Inflammatory macrophage treated with lipopolysaccharide for 4 hours (primary cell): ENCODE measurements at places on chromosomes 2 and 18.
A peak's percentile ranks its signal among the peaks of the same experiment; 100 is the strongest.

GRCh38 chr2:72028996-72029395 lies 118.7 kb downstream of the CYP26B1 start:
- DNase-seq: no peak

GRCh38 chr18:55458456-55459203 lies 129.4 kb downstream of the TCF4 start:
- no peak for DNase-seq

DNA sequence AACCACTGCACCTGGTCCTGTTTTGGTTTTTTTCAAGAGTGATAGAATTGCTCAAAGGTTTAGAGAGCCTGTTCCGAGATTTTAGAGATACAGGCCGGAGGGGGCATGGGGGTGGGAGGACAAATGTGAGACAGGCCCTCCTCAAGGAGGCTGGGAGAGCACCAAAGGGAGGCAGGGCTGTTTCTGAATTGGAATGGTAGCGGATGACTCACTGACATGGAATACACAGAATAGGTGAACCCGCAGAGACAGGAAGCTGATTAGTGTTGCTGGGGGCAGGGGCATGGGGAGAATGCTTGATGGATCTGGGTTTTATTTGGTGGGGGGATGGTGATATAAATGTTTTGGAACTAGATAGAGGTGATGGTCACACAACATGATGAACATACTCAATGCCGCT lies 111.0 kb upstream of the MGAT5 start:
- no peak for DNase-seq

DNA sequence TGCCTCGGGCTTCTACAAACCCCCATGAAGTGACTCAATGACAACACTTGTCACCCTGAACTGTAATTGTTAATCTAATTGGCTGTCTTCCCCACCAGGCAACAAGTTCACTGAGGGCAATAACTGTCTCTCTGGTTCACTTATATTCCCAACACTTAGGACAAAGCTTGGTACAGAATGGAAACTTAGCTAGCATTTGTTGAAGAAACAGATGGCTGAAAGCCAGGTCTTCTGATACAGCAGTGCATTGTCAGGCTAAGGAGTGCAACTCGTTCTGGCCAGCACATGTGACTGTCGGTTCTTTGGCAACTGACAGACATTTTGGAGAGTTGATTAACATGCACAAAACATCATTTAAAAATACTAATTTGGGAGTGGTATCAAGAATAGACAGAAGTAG lies 14.6 kb upstream of the DNAJC27 start:
- no peak for DNase-seq

DNA sequence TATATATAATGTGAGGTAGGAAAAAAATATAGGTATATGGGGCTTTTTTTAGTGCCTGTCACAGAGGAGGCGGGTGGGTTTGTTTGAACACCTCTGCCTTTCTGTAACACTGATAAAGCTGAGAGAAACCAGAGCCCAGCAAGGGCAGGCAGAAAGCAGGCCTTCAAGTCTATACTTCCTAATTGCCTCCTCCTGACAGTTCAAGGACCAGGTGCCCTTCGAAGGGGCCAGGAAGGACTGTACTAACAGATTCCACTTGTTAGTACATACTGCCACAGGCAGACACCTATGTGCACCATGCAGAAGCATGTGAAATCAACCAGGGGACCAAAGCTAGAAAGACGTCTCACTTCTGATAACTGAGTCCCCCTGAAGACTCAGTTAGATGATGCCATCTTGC lies 13.8 kb downstream of the SLC1A4 start:
- DNase-seq: no peak

- DNase-seq: no peak
These were observed 27.3 kb downstream of the POMC start for GRCh38 chr2:25141120-25141519.

DNA sequence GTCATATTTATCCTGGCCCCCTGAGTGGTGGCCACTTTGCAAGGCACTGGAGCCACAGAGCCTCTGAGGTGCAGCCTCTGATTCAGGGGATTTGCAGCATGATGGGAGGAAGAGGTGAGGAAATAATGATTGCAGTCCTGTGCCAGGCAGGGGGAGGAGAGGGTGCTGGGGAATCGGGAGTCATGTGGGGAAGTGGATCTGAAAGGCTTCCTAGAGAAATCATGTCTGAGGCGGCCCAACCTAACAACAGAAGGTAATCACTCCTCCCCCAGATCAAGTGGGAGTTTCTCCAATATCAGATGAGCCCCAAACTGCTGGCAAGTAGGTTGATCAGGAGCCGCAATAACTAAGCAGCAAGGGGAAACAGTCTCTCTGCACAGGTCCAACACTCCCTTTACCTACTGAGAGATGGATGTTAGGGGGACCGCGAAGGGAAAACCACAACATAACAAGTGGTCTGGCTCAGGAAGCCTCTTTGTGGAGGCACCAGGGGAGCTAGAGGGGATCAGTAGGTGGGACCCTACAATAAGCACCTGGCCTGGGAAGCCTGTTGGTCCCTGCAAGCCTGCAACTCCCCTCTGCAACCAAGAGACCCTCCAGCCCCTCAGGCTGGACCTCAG lies 71.8 kb upstream of the NPAS2 start:
- peak; percentile 49 for DNase-seq

DNA sequence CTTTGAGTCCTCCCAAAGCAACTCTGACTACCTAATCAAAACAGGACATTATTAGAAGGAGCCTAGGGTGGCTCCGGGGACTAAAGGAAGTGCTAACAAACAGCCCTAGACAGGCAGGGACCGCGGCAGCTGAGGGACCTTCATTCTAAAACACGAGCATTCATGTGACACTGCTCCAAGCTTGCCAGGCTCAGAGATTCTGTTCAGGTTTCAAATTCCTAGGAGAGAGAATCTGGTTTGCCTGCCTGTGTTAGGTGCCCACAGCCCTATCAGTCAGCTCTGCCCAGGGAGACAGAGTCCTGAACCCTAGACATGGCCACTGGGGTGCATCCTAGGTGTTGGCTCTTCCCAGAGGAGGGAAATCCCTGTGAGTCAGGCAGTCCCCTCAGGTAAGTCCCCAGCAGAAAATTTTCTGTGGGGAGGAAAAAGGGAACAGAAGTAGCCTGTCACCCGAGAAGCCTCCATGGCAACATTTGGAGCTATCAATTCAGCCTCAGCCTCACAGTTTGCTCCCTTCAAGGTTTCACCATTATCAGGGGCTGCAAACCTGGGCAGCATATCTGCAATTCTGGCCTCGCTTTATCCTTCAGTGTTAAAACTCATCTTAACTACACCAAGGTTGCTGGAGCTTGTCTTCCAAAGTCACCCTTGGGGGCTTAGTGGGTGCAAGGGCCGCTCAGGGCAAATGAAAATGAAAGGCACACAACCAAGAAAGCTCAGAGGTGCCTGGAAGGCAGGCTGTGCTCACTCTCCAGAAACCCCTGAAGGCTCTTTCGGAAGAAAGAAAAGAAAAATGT lies 28.6 kb downstream of the PCBP1 start:
- DNase-seq: peak; percentile 69

- DNase-seq: no peak
These were observed 1.4 kb downstream of the TTC39C start for GRCh38 chr18:24015639-24016631.

DNA sequence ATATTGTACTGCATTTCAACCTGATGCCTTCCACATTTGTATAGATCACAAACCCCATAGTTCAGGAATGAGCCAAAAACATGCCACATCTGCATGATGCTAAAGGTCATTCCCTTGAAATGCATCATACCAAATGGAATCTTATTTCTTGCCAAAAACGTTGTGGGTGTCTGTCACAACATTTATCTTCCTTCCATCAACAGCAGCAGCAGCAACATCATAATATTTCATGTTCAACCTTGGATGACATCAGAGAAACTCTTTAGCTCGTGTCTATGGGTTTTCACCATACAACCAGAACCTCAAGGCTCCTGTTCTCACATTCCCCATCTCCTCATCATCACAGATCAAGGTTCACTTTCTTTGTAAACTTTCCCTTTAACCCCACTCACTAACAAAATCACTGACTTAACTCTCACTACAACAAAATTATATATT lies 221.3 kb upstream of the CTAGE1 start:
- DNase-seq: no peak

- DNase-seq: peak; percentile 38
These were observed 166.0 kb upstream of the STK17B start for GRCh38 chr2:196337208-196337953.

- no peak for DNase-seq
These were observed 542.4 kb upstream of the NRP2 start for GRCh38 chr2:205139822-205140463.

- DNase-seq: no peak
These were observed 540 bp downstream of the SOX11 start for GRCh38 chr2:5692561-5693286.

- no peak for DNase-seq
These were observed 500.4 kb downstream of the SLC4A3 start for GRCh38 chr2:220127876-220128275.

- DNase-seq: peak; percentile 37
These were observed 89.2 kb downstream of the ZNF516 start for GRCh38 chr18:76405681-76406356.

DNA sequence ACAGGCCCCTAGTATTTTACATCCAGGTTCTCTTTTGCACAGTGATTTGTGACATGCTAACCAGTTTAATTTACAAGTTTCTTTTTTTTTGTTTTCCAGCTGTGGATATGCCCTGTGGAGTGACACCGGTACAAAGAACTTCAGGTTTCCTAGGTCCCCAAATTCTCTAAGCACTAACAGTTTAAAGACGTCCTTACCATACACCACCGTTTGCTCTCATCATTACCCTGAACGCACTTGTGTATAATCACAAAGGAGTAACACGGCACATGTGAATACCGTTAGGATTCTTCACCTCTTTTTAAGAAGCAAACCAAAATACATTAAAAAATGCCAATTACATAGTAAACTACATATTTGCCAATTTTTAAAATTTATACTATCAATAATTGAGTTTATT lies 853 bp downstream of the LANCL1 start:
- DNase-seq: no peak

DNA sequence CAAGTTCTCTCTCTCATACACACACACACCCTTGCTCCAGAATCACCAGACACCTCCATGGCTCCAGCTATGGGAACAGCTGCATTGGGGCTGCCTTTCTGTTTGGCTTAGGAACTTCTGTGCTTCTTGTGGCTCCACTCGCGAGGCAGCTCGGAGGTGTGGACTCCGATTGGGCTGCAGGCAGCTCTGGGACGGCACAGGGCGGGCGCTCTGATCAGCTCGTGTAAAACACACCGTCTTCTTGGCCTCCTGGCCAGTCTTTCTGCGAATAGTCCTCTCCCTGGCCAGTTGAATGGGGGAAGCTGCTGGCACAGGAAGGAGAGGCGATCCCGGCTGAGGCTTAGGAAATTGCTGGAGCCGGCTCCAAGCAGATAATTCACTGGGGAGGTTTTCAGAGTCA lies 22.4 kb downstream of the FOSL2 start:
- no peak for DNase-seq

GRCh38 chr18:62018759-62019041 lies 125.9 kb upstream of the RNF152 start:
- DNase-seq: no peak
